ENCODE measurements at places on chromosomes 16 and 17.

GRCh38 chr16:50769-51591 is 2.4 kb downstream of the POLR3K start:
- no peak for DNase-seq

GRCh38 chr17:17523731-17524490 is 27.7 kb upstream of the RASD1 start:
- DNase-seq, result no peak

- no peak for DNase-seq
These were observed 17.5 kb downstream of the ABCA9 start for GRCh38 chr17:69043098-69043734.

GRCh38 chr17:66431910-66432309 is 129.5 kb downstream of the PRKCA start:
- DNase-seq, result no peak

- DNase-seq, result no peak
These were observed 414.1 kb upstream of the GOT2 start for GRCh38 chr16:59148056-59148768.
